ENCODE measurements at places on chromosomes 1 and 21. TPM values are rescaled to one million over a fixed set of nuclear protein-coding genes. Genes with fewer than 3 reads are reported as not detected.

DNA sequence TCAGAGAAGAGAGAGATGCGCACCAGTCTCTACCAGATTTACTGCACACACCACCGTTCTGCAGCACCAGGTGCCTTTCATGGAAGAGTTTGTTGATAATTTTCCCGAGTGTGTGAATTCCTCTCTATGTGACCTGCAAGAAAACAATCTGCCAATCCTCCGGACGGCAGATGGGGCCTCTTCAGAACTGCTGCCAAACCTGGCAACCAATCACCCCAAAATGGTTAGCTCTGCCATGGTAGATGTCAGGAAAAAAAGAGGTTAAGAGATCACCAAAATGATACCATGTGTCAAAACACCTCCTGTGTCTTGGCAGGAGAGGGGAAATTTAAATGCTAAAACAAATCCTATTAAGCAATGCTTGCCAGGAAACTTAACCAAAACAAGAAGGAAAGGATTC lies 96.5 kb downstream of the DAB1 start:
- no peak for DNase-seq

DNA sequence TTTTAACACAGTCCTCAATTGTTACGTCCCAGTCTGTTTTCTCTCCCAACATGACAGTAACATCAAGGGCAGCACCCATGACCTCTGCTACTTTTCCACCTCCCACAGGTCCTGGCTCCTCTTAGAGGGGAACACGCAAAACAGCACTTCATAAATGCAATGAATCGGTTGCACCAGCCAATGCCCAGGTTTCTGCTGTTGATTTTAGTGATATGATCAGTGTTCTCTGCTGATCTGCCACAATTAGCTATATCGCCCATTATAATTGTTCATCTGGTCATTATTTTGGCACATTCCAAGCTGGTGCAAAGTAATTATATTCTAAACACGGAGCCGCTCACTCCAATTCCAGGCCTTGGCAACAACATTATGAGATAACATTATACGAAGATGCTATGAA lies 184.5 kb downstream of the KCNH1 start:
- DNase-seq, result no peak

DNA sequence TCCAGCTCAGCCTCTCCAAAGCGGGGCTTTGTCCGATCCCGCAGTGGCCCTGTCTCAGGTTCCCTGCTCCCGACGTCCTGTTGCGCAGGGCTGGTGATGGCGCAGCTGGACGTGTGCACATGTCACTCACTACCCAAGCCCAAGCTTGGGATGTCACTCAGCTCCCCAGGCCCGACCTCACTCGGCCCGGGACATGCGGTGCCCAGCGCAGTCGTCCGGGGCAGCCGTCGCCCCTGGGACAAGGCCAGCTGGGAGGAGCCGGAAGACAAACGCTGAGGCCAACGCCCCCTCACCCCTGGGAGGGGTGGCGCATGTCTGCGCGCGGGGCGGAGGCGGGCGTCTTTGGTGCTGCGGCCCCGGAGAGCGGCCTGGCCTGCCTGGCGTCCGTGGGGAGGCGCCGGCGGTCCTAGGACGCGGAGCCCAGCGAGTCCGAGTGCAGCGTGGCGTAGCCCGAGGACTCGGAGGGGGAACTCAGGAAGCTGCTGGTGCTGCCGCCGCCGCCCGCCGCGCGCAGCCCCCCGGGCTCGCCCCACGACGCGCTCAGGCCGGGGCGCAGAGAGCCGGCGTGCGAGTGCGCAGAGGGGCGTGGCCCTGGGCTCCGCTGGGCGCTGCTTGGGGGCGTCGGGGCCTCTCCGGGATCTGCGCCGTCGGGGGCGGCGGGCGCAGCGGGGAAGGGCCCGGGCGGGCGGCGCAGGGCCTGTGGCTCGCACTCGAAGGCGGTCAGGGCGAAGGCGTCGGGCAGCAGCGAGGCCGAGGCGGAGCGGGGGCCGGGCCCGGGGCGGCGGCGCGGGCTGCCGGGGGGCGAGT lies 5.2 kb downstream of the HES3 start:
- peak; percentile 41 for DNase-seq

DNA sequence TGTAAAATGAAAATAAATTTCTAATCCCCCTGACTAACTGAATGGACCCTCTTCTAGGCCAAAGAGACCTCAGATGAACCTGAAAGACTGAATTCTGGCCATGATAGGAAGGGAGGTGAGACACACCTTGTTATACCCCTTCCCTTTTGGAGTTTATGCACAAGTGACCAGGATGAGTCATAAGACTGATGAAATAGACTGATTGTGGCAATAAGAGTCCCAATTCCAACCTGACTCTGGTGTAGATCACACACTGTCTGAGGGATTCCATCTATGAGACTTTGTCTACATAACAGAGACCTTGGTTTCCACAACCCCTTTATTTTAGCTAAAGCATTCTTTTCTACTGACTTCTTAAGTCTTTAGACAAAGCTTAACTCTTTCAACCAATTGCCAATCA lies 13.5 kb upstream of the OR2G2 start:
- DNase-seq, result no peak

TDRD5 gene
- total RNA-seq, result 0.25 TPM

SLC50A1 gene
- 49.9 TPM for total RNA-seq

FAAH gene
- total RNA-seq, result 24.8 TPM

DNA sequence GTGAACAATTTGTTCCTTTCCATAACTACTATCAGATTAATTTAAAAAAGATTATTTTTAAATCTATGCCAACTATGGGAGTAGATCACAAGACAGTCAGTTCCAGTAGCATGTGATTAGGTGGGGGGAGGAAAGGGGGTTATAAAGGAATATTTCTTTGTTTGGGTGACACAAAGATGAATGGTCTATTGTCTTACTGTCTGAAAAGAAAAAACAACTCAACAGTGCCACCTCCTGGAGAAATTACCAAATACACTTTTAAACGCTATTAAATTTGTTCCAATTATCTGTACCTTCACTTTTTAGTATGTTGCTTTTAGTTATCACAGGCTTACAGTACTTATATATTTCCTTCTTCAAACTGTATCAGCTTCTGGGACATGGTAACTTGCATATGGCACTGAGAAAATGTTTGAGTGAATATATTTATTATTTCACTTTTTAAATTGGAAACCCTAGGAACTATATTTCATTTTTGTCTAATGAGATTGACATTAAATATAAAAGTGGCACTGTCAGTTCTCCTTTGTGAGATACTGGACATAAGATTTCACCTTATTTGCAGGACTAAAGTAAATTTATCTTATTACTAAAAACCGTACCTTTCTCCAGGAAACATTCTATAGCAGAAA lies 1.7 kb upstream of the SORT1 start:
- peak; percentile 56 for DNase-seq

- DNase-seq, result no peak
These were observed 129.0 kb downstream of the SYF2 start for GRCh38 chr1:25103164-25103795.

DNA sequence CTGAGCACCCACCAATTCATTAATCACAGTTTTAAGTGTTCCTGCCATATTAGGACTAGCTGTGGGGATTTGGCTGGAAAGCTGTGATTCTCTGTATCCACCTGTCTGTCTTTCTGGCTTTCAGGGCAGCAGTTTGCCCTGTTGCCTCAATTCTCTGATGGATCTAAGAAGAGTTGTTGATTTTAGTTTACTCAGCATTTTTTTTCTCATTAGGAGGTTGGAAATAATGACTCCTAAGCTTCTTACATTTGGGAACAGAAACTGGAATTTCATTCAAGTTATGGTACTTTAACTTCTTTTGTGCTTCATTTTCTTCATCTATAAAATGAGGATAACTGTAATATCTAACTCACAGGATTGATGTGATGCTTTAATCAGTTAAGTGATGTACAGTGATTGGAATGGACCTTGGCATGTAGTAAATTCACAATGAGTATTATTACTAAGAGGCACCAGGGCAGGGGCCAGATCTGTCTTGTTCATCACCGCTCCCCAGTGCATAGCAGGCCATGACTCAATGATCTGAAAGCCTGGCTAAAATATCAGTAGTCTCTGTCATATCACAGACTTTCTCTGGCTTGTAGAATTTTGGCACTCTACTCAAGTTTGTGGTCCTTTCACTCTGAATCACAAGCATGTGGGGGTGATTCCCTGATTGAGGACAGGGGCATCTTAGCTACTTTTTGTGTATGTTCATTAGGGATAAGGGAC lies 51.4 kb upstream of the GREM2 start:
- no peak for DNase-seq

DNA sequence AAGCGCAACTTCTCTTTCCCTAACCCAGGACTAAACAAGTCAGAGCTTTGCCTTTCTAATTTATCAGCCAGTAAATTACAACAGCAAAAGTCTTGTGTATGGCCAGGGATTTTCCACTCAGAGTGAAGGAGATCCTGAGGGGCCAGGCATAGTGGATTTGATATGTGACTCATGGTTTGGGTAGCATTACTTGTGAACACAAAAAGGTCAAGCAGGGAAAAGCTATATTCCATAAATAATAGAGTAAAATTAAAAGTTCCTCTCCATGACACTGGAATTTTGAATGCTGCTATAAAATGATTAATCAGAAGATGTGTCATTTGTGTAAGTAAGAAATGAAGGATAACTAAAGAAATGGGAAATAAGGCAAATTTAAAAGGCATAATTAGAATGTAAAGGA lies 284.8 kb downstream of the HLX start:
- no peak for DNase-seq

GRCh38 chr1:91777630-91778300 lies 108.2 kb downstream of the TGFBR3 start:
- DNase-seq, result no peak

BCAR3 gene
- total RNA-seq, result 24.5 TPM

DNA sequence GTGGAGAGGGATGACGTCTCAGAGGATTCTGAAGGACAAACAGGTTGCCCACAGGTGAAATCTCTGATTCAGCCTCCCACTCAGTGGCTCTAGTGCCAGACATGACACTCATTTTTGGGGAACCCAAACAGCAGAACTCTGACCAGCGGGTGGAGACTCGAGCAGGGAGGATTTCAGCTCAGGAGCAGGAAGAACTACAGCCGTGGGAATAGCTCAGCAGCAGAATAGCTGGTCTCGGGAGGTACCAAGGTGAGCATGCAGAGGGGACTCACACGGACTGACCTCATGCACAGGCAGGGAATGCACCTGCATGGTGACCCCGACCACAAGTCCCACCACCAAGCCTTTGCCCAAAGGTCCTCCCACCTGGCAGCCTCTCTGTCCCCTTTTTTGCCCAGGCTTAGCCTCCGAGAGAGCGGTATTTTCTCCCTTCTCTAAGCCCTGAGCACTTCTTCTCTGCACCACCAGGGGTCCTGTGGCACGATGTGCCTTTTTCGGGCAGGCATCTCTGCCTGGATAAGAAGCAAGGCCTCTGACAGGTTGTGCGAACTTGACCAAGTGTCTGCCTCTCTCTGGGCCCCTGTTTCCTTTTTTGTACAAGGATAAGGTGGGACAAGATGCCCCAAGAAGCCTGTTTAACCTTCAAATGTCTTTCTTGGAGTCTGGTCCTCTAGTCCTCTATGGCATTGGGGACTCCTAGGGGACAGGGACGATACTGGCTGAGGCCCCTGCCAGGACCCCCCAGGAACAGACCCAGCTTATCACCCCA lies 8.8 kb upstream of the FGR start:
- DNase-seq, result peak; percentile 54

SDHB gene
- total RNA-seq, result 159 TPM

GRCh38 chr1:77832901-77833300 lies 53.5 kb downstream of the MIGA1 start:
- DNase-seq, result no peak

TMPRSS15 gene
- total RNA-seq, result not detected

LENEP gene
- 0.42 TPM for total RNA-seq

DNA sequence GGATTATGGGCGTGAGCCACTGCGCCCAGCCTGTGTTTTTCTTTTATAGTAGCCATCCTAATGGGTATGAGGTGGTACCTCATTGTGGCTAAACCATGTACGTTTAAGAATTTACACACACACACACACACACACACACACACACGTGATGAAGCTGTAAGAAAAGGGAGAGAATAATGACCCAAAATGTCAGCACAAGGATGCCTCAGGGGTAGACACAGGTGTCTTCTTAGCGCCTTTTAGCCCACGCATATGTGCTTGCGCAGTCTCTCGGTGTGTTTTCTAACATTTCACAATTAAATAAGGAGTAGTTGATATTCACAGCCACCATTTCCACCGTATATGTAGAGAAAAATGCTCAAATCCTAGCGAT lies 782 bp upstream of the PFKL start:
- DNase-seq, result no peak

DNA sequence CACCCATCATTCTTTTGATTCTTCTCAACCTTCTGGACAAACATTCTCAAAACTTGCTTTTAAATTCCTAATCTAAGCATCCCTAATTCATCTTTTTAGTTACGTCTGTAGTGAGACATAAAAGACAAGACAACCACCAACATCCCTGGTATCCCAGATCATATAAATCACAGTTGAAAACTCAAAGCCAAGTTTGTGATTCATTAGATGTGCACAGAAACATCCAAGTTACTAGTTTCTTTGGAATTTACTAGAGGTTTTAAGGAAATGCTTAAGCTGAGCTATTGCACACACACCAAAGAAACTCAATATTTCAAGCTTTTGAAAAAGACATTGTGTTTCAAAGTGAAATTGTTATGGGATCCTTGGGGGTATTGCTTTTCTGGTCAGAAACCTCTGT lies 47.6 kb downstream of the ATP6V1G3 start:
- DNase-seq, result no peak

DNA sequence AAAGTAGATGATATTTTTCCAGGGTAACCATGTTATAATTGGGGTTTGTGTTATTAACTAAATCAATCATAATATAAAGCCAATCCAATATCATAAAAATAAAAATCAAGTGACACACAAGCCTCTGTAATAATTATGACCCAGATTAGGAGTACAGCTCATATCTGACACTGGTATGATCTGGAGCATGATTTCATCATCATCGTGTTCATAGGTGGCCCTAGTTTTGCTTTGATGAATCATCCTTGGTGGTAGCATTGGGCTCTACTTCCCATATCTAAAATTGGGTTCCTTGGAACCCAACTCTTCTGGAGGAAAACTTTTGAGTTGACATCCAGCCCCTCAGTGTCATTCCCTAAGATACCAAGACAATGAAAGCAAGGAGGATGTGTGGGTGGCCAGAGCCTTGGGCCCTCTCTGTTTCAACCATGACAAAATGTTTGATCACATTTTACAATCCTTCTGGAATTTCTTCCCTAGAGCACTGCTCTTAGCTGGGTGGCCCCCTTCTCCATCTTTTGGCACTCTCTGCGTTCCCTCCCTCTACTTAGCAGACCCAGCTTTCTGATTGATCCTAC lies 37.0 kb upstream of the ENAH start:
- no peak for DNase-seq

NPHS2 gene
- not detected for total RNA-seq

DNA sequence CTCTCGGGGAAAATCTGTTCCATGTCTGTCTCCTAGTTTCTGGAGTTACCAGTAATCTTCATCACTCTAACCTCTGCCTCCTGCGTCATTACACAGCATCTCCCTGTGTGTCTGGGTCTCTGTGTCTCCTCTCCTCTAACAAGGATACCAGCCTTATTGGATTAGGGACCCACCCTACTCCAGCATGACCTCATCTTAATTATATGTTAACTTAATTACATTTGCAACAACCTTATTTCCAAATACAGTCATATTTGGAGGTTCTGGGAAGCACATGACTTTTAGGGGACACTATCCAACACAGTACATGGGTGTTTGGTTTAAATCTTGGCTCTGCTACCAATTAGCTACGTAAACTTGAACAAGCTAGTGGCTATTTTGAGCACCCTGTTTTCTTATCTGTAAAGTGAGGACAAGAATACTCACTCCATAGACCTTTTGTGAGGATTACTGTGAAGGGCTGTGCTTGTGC lies 83.9 kb upstream of the SGIP1 start:
- no peak for DNase-seq

All from HCT116 (cell line).